ENCODE measurements at places on chromosomes 2 and 18.

- no peak for DNase-seq
Measured at GRCh38 chr2:84846041-84846663, 34.7 kb downstream of the TRABD2A start.

DNA sequence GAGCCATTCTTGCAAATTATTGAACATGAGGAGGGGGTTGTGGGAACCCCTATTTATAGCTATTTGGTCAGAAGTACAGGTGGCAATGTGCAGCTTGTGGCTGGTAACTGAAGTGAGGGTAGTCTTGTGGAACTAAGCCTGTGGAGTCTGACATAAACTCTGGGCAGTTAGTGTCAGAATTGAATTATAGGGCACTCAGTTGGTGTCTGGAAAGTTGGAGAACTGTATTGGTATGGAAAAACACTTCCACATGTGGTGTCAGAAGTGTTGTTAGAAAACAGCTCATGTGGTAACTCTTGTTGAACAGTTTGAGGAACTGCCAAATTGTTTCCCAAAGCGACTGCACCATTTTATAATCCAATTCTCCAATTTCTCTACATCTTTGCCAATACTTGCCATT is 7.5 kb downstream of the RALBP1 start:
- DNase-seq: no peak

- DNase-seq: no peak
Measured at GRCh38 chr2:136116151-136116812, 1.7 kb downstream of the CXCR4 start.

DNA sequence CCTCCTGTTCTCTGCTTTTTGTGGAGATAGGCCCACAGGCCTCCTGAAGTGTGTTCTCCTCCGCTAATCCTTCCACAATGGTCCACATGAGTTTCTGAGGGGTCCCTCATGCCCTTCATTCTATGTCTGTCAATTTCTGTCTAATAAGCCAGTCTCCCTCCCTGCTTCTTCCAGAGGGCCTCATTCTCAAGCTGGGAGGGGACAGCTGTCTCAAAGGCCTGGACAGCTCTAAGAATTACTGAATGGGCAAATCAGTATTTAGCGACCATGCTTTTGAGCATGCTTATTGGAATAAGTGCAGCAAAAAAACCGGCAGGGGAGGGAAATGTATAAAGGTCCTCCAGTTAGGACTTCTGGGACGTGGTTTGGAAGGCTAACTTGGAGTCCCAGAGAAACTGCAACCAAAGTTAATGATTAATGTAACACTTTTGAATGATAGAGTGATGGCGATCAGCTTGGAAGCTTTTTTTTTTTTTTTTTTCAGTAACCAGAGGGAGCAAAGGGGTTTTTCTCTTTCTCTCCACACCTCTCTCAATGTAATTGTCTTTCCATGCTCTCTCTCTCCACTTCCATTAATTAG is 890.7 kb upstream of the POU3F3 start:
- DNase-seq: no peak

Measured in RCC 7860 (cell line).